Glomerular endothelial cell (primary cell): ENCODE measurements at places on chromosomes 16 and 17.

DNA sequence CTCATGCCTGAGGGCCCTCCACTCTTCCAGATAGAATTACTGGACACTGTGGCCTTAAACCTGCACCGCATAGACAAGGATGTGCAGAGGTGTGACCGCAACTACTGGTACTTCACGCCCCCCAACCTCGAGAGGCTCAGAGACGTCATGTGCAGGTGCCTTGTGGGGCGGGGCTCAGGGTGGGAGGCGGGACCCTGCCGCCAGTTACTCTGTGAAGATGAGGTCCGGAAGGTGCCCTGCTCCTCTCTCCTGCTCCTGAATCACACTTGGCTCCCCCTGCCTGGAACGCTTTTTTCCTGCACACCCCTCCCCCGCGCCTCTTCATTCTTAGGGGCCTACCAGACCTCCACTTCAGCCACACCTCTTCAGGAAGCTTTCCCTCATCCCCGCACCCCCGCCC is 24.8 kb downstream of the MNT start:
- DNase-seq: no peak

GRCh38 chr17:80396157-80397033 is 18.6 kb upstream of the ENDOV start:
- DNase-seq: no peak

DNA sequence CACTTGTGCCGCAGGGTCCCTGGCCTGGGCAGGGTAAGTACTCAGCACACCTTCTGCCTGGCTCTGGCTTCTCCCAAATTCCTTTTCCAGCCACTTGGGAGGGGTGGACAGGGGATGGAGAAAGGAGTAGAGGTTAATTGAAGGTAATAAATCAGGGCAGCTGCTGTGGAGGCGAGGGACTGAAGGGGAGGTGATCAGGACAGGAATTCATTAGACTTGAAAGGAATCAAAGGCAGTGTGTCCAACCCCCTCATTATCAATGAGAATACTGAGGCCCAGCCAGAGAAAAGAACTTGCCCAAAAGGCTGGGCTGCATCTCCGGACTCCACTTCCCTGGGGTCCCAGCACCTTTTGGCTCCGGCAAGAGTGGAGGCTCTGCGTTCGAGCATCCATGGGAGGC is 2.4 kb downstream of the SOST start:
- DNase-seq: no peak

DNA sequence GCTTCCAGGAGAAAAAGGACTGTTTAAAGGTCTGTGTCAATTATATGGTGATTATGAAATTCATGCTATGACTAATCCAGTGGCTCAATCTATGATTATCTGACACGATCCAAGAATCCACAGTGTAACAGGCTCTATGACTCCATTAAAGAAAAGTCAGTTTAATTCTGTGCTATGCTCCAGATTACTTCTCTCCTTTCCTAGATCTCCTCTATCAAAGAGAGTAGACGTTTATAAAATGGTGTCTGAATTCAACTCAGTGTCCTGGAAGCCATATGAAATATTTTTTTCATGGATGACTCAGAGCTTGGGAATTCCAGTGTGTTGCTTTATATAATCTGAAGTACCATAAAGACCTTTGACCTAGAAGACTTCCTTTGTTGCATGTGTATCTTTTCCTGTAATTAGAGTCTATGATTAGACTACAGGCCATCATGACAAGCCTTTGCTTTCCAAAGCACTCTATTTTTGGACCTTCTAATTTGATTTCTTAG is 27.0 kb upstream of the NF1 start:
- DNase-seq: peak; percentile 83

- no peak for DNase-seq
These were observed 99.4 kb upstream of the SDK2 start for GRCh38 chr17:73743518-73744201.

- DNase-seq: no peak
These were observed 15.4 kb upstream of the MRPL38 start for GRCh38 chr17:75920045-75920560.

DNA sequence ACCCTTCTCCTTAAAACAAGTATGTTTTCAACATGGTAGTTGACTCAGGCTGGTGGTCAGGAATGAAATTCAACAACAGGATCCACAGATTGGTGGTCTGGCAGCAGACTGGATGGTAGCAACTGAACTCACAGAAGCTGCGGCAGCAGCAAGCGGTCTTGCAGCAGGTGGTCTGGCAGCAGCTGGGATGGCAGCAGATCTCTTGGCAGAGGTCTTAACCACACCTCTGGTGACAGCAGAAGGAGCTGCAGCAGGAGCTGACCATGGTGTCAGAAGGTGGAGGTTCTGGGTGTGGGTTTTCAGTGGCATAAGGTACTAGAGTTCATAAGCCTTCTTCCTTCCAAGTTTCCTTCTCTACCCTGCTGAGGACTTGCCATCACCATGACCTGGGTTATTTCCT is 2.2 kb upstream of the KRTAP4-1 start:
- no peak for DNase-seq

DNA sequence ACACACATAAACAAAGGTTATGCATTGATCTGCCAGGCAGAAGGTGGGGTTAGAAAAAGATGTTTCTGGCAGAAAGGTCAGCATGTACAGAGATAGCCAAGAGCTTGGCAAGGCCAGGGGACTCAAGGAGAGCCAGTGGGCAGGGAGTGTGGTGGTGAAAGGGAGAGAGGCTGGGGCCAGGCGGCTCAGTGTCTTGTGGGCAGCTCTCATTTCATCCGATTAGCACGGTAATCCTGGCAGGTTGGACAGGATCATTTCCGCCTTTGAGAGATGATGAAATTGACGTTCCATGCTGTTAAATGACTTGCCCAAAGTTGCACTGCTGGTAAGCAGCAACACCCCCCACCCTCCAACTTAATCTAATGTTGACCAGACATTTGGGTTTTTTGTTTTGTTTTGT is 3.6 kb downstream of the CHD9 start:
- no peak for DNase-seq

DNA sequence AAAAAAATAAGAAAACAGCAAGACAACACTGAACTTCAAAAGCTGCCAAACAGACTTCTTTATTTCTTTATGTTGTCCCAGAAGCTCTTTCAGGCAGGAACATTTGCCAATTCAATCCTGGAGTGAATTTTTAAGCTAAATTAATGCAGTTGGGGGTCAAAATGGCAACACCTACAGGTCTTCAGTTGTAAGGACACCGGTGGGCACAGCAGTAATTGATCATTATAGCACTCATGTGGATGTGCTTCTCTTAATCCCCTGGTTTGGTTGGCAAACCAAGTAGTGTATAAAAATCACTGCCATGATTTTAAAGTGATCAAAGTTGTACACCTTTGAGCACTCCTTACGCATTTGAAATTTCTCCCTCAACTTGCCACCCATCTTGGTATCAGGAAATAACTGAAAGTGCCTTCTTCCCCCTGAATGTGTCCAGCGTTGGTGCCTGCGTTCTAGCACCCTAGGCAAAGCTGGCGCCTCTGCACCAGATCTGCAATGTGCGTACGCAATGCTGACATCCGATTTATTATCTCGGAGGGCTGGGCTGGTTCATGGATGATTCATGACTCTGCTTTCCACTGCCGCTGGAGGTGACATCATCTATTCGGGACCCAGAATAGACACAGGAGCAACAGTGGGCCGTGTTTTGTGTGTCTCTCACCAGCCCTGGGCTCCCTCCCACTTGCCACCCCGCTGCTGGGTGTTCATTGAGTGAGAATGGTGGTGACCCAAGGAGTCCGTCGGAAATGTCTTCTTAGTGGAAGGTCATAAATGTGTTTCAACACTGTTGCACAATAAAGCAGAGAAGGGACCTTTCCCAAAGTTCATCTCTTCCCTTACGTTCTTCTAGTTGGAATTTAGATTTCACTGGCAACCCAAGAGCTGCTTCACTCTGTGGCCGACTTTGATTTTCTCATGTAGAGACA is 203.4 kb downstream of the CCDC182 start:
- peak; percentile 25 for DNase-seq

DNA sequence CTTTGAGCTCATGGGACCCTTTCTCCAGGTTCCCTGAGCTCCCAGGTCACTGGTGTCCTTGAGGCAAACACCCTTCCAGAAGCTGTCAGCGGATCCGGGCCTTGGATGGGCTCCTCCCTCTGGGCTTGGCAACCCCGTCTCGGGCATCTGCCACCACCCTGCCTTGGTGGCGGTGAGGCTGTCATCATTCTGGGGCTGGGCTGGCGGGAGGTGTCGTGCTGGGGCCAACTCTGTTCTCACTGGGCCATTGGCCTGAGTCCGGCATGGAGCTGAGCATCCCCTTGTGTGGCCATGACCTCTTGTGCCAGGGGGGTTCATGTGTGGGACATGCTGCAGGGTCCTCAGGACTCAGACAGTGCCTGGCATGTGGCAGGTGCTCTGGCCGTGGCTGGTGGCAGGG is 197.6 kb downstream of the LAT start:
- DNase-seq: no peak

DNA sequence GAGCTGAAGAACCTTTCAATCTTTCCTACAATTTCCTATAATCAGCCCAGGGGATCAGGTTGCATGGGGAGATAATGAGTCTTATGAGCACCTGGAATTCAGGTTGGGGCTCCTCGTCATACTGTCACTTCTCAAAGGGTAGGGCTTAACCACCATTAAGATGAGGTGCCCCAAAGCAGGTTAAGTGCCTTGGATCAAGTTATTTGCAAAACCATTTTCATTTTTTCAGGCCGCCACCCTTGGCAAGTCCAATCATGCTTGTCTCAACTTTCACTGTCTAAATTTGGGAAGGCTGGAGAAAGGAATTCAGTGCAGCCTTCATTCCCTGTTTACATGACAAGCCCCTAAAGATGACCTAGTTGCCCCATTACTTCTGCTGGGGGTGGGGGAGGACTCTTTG is 44.9 kb upstream of the TANGO6 start:
- DNase-seq: no peak

DNA sequence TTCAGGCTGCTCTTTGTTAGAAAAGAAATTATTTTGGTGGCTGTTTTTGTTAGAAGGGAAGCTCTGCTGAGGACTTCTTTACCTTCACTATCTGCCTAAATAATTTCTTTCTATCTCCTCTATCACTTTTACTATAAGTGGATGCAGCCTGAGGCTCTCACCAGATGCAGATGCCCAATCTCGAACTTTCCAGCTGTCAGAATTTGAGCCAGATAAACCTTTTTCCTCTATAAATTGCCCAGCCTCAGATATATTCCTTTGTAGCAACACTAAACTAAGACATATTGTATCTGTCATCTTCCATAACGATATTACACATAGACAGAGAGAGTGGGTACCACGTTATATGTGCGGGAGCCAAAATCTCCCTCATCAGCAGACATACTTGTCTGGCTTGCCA is 15.7 kb upstream of the CDH8 start:
- no peak for DNase-seq

DNA sequence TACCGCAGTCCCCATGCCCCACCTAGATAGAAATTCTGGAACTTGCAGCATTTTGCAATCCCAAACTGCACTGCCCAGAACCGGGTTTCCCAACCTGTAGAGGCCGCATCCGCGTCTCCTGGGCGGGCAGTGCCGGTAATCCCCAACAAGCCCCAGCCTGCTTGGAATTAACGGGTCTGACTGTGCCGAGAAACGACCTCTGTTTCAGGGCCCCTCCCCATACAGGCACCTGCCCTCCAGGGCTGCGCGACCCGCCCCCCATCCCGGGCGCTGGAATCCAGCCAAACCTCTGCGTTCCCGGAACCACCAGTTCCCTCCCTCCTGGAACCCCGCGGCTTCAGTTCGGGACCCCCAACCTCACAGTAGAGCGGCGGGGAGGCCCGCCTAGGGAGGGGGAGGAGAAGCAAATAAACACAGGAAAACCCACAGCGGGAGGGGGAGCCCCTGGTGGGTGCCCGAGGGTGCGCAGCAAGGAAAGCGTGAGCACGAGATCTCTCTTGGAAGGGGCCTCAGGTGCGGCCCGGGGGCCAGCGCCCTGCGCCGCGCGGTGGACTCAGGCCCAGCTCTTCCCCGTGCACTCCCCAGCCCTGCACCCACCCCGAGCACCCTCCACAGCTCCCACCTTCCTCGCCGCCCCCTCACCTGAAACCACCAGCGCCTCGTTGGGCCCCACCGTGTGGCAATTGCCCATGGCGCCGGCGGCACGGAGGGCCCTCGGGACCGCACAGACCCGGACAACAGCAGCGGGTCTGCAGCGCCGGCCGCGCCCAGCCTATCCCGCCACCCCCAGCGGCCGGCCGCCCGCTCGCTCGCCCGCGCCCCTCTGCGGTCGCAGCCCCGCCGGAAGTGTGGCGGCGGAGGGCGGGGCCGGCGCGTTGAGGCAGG is at the start of gene FLOT2:
TSS of gene FLOT2 (minus strand) at position 850 of the 885 bp plus-strand sequence. CDS start at position 691, 159 bp downstream.
- DNase-seq: no peak

DNA sequence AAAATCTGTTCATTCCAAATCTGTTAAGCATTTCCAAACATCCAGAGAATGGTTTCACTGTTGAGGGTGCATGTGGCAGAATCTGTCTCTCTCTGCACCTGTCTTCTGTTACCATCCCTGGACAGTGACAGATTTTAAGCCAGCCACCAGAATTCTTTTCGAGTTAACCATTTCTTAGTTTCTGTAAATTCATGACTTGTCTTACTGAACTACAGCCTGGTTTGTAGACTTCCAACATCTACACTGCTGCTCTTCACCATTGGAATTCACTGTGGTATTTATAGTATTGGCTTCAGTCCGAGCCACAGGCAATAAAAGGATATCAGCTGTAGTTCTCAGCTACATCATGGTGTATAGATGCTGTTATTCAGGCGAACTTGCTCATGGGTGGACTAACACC is 47.6 kb downstream of the GOSR1 start:
- DNase-seq: no peak

DNA sequence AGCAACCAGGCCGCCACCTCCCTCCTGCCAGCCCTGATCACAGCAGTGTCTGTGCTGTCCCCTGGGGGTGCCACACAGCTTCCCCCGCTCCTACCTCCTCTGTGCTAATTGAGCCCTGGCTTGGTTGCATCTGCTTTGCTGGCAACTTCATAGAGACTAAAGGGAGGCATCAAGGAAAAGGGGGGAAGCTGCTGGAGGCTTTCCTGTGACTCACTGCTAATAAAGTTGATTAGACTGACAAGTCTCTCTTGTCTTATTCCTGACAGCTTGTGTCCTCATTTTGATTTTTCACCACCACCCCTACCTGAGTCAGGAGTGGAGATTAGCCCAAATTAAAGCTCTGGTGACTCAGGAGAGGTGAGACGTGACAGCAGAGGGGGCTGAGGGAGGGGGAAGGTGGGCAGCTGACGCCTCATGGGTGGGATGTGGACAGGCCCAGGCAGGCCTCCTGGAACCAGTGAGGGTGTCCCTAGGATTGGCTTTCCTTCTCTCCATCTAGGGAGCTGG is 310.0 kb downstream of the CBLN1 start:
- DNase-seq: no peak

DNA sequence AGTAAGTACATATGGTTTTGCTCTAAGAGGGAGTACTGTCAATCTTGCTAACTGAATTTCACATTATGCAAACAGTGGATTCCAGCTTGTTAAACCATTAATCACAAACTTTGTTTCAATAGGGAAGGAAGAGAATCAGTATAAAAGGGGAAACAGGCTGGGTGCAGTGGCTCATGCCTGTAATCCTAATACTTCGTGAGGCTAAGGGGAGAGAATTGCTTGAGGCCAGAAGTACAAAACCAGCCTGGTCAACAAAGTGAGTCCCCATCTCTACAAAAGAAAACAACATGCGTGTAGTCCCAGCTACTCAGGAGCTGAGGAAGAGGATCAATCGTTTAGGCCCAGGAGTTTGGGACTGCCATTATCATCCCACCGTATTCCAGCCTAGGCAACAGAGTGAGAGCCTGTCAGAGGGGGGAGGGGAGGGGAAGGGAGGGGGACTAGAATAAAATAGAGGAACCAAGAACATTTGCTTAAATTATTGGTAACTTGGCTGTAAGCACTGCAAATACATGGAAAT is 65.7 kb downstream of the FBXL20 start:
- no peak for DNase-seq
